ENCODE measurements at places on chromosomes 12 and 14. TPM values are rescaled to one million over a fixed set of nuclear protein-coding genes. Genes with fewer than 3 reads are reported as not detected.

Gene GPR68
- 5.7 TPM for polyA plus RNA-seq

Gene SERPINA9
- polyA plus RNA-seq: 0.31 TPM

GRCh38 chr14:57533214-57533613 is 39.6 kb upstream of the CCDC198 start:
- DNase-seq: peak; percentile 38

Gene TTC6
- not detected for polyA plus RNA-seq

GRCh38 chr12:87988534-87988933 is 40.7 kb downstream of the C12orf50 start:
- no peak for DNase-seq

Gene CYP27B1
- 0.42 TPM for polyA plus RNA-seq

Gene PAH
- polyA plus RNA-seq: not detected

GRCh38 chr12:66768293-66768692 is 89.4 kb upstream of the GRIP1 start:
- no peak for DNase-seq

GRCh38 chr14:32019276-32019675 is 57.8 kb upstream of the ARHGAP5 start:
- DNase-seq: no peak

DNA sequence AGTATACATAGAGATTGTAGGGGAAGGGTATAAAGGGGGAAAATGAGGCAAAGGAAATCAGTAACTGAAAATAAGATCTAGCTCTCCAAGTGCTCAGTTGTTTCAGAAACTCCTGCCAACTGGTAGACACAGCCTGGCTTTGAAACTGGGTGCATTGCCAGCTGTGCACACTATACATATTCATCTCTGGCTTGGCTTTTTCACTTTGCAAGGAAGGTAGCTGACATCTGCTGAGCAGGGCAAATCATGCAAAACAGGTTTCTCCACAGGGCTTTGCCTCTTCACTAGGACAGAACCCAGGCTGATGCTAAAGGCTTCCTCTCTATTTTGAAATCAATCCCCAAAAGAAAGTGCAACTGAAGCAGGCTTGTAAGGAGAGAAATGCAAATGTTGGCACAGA is 101.5 kb downstream of the HELB start:
- DNase-seq: no peak

Gene C12orf50
- not detected for polyA plus RNA-seq

- DNase-seq: peak; percentile 60
Measured at GRCh38 chr12:116138364-116138763, 139.1 kb downstream of the MED13L start.

DNA sequence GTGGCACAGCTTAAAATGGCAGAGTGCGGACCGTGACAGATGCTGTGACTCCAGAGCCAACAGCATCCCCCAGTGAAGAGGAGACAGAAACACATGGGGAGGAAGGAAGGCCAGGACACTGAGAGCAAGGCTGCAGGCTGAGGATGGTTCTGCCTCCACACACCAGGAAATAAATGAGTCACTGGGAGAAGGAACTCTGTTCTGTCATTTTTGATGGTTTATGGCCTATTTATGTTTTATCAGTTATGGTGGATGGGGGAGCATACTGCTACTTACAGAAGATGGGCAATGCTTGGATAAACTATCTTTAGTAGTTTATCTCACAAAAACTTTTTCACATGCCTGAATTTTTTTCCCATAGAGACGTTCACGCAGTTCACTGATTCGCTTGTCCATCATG is 33.8 kb downstream of the ZFYVE21 start:
- no peak for DNase-seq

DNA sequence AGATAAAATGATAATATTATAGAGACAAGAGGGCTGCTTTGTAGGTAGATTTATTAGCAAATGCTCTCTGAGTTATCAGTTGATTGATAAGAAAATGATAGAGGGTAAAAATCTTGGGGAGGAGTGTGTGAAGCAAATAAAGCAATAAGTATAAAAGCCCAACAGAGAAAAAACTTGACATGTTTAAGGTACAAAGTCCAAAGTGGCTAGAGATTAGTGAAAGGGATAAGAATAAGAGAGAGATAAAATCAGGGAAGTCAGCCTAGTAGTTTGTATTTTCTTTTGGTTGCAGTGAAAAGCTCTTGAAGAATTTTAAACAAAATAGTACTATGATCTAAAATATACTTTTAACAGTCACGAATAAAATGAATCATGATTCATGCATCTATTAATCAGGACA is 246.2 kb upstream of the LRIG3 start:
- DNase-seq: no peak

- peak; percentile 25 for DNase-seq
Measured at GRCh38 chr14:99749763-99750715, 43.2 kb upstream of the EML1 start.

Gene CCDC177
- not detected for polyA plus RNA-seq

GRCh38 chr12:109689426-109689825 is 24.2 kb upstream of the FAM222A start:
- no peak for DNase-seq

Gene PIP4K2C
- 22.5 TPM for polyA plus RNA-seq

GRCh38 chr12:5244513-5244972 is 187.4 kb upstream of the NTF3 start:
- DNase-seq: no peak

DNA sequence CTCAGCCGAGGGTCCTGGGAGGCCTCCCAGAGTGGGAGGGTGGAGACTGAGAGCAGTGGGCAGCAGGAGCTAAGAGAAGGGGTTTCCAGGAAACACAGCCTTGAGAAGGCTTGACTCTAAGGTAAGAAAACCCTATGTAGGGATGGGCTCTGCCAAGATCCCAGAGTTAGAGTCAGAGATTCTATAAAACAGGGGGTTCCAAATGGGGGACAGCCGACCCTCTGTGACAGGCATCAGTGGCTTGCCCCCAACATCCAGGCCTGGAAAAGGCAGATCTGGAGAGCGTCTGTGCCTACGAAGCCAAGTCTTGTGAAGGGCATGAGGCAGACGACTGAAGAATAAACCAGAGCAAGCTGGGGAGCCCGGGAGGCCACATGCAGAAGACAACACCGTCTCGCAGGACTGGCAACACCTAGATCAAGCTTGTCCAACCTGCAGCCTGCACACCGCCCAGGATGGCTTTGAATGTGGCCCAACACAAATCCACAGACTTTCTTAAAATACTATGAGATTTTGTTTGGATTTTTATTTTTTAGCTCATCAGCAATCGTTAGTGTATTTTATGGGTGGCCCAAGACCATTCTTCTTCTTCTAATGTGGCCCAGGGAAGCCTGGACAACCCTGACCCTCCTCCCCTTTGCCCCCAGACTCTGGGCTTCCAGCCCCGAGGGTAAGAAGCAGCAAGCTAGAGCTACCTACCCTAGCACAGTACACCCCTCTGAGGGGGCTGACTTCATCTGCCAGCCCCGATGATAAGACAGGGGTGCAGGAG is 42.1 kb downstream of the PRMT8 start:
- DNase-seq: no peak

DNA sequence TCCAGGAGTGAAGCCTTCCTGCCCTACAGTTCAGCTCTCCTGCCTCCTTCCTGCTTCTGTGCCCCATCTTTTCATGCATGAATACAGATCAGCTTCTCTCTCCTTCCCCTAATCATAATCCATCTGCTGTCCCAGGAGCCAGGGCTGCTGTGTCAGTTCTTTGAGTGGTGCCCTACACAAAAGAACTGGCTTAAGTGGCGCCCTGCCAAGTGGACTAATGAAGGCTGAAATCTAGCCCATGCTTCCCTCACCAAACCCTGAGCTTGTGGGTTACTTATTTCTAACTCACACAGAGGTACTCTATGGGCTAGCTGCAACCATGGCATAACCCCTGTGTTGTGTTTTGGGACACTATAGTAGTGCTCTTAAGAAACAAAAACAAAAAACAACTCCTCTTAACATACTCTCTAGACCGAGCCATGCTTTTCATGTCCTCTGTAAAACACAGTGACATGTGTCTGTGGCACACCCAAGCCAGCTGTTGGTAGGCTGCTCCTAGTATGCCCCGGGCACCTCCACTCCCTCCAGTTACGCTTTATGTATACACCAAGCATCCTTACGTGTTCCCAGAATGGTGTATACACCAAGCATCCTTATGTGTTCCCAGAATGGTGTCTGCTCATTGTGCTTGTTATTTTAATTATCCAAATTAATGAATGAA is 19.3 kb upstream of the ETV6 start:
- DNase-seq: peak; percentile 15

DNA sequence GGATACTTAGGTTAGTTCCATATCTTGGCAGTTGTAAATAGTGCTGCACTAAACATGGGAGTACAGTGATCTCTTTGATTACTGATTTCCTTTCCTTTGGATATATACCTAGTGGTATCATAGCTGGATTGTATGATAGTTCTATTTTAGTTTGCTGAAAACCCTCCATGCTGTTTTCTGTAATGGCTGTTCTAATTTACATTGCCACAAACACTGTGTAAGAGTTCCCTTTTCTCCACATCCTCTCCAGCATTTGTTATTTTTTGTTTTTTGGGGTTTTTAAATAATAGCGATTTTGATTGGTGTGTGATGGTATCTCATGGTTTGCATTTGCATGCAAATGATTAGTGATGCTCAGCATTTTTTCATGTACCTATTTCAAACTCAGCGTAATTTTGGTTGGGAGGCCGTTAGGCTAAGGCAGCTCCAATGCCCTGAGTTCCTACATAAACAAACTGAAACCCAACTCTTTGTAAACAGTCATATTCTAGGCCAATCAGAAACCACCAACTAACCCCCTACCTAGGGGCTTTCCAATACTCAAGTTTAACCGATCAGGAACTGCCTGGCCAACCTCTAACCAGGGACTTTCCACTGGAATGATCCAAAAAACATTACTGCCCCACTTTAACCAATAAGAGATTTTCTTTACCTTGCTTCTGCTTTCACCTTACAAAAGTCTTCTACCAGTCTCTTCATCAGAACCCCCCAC is 171.6 kb downstream of the FBXL14 start:
- DNase-seq: no peak

Gene DEPDC4
- polyA plus RNA-seq: 1.5 TPM

GRCh38 chr12:79938843-79939242 is 3.9 kb upstream of the PPP1R12A start:
- no peak for DNase-seq

DNA sequence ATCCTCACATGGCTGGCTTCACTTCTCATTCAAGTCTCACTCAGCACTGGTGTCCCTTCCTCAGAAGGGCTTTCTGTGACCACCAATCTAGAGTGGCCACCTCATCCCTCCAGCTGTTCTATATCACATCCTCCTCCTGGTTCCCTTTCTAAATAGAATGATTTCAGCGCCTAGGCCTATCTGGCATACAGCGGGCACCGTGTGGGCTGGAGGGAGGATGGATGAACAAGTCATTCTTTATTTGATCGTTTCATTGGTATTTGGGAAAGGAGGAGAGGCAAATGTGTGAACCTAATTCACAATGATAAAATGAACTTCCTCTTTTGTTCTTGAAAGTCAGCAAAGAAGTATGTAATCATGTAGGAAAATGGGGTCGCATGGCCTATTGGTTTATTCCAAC is 394.2 kb downstream of the DPF3 start:
- DNase-seq: no peak

Gene NTF3
- 6.2 TPM for polyA plus RNA-seq

GRCh38 chr12:23204933-23205778 is 580.2 kb downstream of the ETNK1 start:
- peak; percentile 73 for DNase-seq

GRCh38 chr12:23099604-23100003 is 474.6 kb downstream of the ETNK1 start:
- no peak for DNase-seq

- peak; percentile 73 for DNase-seq
Measured at GRCh38 chr12:12008931-12009611, 61.7 kb upstream of the BCL2L14 start.

- no peak for DNase-seq
Measured at GRCh38 chr14:38526826-38527501, 271.1 kb upstream of the CLEC14A start.

GRCh38 chr12:122336015-122336946 is 70.0 kb upstream of the VPS33A start:
- DNase-seq: peak; percentile 59

DNA sequence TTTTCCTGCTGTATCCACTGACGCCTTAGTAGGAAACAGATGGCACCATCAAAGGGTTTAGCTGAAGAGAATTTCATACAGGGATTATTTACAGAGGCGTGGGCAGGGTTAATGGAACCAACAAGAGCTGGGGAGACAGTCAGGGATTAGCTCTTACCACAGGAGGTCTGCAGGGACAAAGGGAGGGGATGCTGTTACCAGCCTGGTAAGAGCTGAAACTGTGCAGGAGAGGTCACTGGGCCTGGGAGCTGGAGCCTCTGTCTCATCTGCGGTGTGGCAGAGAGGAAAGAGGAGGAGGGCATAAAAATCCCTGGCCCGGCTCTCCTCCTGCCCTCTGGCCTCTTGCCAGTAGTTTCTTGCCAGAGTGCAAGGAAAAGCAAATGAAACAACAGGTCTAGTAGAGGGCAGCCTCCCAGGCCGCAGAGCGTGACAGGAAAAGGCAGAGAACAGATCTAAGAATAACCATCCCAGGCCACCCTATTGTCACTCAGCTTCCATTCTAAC is 18.9 kb upstream of the POC1B start:
- DNase-seq: peak; percentile 48

Gene KCNC2
- not detected for polyA plus RNA-seq

GRCh38 chr12:74129702-74130101 is 407.9 kb upstream of the ATXN7L3B start:
- no peak for DNase-seq

GRCh38 chr14:71290960-71291466 is 383.8 kb downstream of the PCNX1 start:
- DNase-seq: peak; percentile 89

Gene KCNH3
- 0.09 TPM for polyA plus RNA-seq

GRCh38 chr12:127401536-127401935 is 865.4 kb upstream of the TMEM132C start:
- no peak for DNase-seq

DNA sequence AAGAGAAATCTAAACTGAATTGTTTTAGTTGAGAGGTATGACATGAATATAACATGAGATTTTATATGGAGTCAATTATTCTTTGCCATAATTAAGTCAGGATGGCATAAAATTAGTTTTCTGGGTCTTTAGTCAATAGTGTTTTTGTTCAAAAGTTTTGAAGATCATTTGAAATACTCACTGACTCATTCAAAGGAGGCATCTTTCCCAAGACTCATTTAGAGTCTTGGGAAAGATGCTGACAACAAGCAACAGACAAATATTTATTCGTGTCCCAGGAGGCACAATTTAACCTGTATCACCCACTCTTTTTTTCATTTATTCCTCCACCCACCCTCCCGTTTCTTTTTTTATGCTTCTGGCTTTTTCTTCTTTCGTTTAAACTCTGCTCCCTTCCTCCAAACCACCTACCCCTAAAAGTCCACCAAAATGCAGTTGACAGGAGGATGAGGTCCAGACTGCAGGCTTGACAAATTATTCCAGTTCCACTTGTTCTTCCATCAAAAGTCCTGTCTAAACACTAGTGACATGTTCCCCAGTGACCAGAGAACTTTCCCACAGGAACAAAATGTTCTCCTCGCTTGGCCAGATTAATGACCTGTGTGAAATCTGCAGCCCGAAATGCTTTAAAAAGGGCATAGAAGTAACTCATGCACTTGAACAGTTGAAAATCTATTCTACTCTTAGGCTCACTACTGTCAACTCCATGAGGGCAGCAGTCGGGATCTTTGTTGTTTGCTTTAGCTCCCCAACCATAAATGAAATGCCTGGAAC is 43.3 kb upstream of the CSRP2 start:
- peak; percentile 59 for DNase-seq

Gene DPF3
- 6.8 TPM for polyA plus RNA-seq

GRCh38 chr12:92109613-92110012 is 36.0 kb downstream of the BTG1 start:
- DNase-seq: no peak

All from GM23248 (cell line).